ENCODE measurements at places on chromosomes 4 and X.

GRCh38 chrX:39011454-39012221 lies 210.4 kb downstream of the MID1IP1 start:
- no peak for DNase-seq

GRCh38 chr4:2606960-2607506 lies 70.6 kb downstream of the FAM193A start:
- no peak for DNase-seq

- DNase-seq = no peak
Observed at GRCh38 chrX:36961590-36961989, 46.6 kb upstream of the FAM47C start.

- no peak for DNase-seq
Observed at GRCh38 chr4:181272422-181272821, 970.8 kb upstream of the TENM3 start.

DNA sequence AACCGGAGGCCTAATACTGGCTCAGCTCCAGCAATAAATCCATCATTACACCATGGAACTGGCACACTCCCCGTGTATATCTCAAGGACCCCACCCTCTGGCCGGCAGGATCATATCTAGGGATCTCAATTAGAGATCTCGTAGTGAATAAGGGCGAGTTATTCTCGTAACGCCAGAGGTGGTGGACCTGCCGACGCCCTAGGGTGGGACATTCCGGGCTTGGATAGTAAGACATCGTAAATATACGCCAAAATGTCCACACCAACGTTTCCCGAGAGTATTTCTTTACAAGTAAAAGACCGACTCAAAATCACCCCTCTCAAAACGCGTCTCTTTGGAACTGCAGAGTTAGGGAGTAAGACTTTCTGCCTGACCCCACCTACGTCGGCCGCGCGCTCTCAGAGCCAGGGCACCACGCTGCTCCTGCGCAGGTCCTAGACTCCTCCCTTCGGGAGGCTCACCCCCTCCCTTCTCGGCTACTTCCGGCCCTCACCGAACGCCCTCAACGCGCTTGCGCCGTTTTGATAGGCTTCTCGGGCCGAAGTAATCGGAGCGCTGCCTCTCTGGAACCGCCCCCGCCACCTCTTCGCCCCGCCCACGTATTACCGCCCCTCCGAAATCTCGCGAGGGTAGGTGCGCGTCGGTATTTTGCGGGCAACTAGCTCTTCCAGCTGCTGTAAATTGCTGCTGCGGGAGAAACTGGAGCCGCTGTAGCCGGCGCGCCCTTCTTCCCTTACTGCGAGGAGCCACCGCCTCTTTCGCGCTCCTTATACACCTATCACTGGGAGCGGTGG lies at the start of gene WDR44:
Gene WDR44 (plus strand): TSS at position 643 of the 794 bp plus-strand sequence. CDS start 398 bp downstream, outside the sequence.
- peak; percentile 97 for DNase-seq

- no peak for DNase-seq
Observed at GRCh38 chr4:103774326-103774825, 54.6 kb upstream of the TACR3 start.

GRCh38 chr4:102227388-102227787 lies 117.9 kb downstream of the SLC39A8 start:
- no peak for DNase-seq

DNA sequence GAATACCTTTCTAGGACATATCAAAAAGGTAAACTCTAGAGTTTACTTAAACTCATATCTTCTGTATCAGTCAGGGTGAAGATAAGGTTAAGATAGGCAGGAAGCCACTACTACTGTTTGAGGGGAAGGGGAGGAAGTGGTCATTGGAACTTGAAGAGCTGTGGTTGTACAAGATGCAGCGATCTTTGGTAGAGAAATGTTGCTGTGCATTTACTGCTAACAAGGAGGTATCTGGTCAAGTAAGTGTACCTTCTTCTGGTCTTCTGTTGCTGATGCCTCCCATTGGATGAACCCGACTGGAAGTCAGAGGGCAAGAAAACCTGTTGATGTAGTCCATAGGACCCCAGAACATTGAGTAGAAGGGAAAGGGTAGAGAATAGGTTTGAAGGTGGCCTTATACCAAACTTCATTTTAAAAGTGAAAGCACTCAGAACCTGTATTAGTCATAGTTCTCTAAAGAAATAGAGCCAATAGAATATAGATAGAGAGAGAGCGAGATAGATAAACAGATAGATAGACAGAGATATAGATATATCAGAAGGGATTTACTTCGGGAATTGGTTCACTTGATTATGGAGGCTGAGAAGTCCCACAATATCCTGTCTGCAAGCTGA lies 47.9 kb upstream of the TSPAN5 start:
- no peak for DNase-seq

GRCh38 chr4:40502220-40502619 lies 127.4 kb downstream of the RBM47 start:
- peak; percentile 62 for DNase-seq

- no peak for DNase-seq
Observed at GRCh38 chrX:57232658-57233360, 53.7 kb upstream of the FAAH2 start.

- DNase-seq = no peak
Observed at GRCh38 chr4:187084701-187085100, 361.0 kb upstream of the FAT1 start.

DNA sequence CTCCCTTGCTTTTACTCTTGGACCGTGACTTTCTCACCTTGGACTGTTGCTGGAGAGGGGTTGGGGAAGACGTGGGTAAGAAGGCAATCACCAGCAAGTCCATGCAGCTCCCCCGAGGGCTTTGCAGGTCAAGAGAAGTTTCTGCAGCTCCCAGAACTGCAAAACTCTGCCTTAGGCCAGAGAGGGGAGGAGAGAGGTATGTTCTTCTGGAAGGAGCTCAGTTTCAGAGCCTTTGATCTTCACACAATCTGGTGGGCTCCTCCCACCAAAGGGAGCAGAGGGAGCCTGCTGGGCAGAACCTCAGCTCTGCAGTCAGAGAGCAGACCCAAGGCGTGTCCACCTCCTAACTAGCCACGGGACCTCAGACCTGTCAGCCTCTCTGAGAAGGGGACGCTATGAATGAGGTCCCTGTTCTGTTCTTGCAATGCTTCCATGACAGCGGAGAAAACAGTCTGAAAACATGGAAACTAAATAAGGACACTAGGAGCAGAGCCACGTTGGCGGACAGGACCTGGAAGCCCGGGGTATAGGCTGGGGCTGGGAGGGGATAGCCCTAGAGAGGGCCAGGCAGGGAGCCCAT lies 92.8 kb downstream of the EVC2 start:
- DNase-seq = no peak

GRCh38 chr4:77073106-77073809 lies 2.5 kb downstream of the CCNI start:
- peak; percentile 27 for DNase-seq

GRCh38 chr4:21184788-21185187 lies 484.5 kb downstream of the PACRGL start:
- no peak for DNase-seq

GRCh38 chrX:39507617-39508299 lies 590.0 kb downstream of the BCOR start:
- no peak for DNase-seq

GRCh38 chr4:69360271-69360670 lies 80.0 kb downstream of the UGT2B28 start:
- no peak for DNase-seq

DNA sequence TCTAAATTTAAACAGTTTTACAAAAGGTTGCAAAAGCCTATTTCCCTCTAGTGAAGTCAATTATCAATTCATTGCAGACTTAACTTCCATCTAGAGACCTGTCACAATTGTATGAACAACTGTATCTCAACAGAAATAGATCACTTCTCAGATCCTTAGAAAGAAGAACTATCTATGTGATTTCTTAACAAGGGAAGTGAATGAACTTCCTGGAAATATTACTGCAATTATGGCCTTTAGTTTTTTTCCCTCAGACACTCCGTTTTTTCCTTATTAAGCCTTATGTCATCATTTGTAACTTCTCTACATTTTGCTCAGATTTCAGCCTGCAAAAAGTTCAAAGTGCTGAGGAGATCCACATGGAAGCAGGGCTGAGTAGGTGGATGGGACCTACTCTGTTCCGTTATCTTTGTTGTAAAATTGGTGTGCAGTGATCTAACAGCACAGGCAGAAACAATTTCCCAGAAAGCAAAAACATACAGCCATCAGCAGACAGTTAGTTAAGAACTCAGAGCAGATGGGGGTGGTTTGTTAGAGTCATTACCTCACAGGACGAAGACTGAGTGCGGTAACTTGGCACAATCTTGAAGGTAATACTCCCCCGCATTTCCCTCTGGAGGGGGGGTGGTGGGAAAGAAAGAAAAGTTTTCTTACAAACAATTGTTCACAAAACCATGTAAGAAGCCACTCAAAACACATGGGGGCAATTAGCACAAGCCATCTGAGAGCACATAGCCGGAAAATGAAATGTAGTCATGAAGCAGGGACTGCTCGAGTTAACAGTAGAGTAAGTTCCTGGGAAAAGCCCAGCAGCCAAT lies 112.3 kb downstream of the NYX start:
- peak; percentile 68 for DNase-seq

Measured in suppressor macrophage treated with lipopolysaccharide for 4 hours (primary cell).